ENCODE measurements at places on chromosomes 5 and 9.

GRCh38 chr5:38648703-38649291 lies 92.4 kb upstream of the LIFR start:
- no peak for DNase-seq

- DNase-seq: no peak
Measured at GRCh38 chr5:177605078-177605477, 5.1 kb downstream of the B4GALT7 start.

- no peak for DNase-seq
Measured at GRCh38 chr9:20650750-20651299, 28.5 kb upstream of the MLLT3 start.

DNA sequence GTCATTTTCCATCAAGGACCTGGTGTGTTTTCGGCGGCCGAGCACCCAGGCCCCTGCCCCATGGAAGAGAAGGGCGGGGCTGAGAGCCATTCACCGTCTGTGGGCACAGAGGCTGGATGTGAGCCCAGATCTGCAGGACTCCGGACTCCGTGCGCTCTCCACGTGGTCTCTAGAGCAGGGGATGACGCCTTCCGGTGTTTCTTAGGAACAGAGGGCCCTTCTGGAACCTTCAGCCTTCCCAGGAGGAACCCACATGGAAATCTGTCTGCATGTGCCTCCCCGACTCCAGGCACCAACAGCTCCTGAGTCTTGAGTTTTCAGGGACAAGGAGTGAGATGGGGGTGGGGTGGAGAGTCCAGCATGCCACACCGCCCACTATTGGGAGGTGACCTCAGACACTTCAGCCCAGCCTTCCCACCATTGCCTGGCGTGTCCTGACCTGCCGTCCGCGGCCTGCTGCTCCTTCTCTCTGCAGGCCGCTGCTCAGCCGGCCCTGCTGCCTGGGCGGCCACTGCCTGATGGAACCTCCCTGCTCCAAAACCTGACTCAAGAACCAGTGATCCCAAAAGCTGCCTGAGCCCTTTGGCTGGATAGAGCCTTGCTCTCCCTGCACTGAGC lies 2.4 kb upstream of the RXRA start:
- DNase-seq: no peak

DNA sequence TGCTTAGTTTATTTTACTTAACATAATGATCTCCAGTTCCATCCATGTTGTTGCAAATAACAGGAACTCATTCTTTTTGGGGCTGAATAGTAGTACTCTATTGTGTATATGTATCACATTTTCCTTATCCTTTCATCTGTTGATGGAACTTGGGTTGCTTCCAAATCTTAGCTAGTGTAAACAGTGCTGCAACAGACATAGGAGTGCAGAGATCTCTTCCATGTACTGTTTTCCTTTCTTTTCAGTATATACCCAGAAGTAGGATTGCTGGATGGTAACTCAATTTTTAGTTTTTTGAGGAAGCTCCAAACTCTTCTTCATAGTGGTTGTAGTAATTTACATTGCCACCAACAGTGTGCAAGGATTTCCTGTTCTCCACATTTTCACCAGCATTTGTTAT lies 138.8 kb upstream of the POC5 start:
- no peak for DNase-seq

DNA sequence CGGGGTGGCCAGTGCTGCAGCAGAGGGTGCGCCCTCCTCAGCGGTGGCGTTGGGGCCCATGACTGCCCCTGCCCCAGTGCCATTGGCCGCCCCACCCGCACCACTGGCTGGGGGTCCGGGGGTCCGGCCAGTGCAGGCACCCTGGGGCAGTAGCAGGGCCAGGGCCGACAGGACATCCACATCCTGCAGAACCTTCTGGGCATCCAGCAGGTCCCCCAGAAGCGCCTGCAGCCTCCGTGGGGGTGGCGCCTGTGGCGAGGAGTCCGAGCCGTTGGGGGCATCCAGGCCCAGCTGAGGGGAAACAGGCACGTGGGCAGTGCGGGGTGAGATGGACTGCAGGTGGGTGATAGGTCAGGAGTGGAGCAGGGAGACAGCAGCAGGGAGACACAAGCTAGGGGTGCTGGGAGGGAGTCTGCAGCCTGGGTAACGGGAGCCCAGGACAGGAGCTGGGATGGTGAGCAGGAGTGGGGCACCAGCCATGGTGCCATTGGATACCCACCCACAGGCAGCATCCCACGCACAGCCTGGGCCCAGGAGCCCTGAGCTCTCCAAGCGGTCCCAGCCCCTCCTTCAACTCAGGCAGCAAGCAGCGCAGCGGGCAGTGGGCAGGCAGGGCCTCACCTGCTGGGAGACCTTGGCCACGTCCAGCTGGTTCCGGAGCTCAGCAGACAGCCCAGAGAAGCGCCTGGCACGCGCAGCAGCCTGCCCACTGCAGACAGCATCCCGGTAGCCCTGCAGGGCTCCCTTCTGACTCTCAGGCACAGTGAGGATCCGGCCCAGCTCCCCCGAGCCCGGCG lies 7.1 kb downstream of the ABCA2 start:
- DNase-seq: no peak

GRCh38 chr5:81046041-81046440 lies 85.9 kb downstream of the RASGRF2 start:
- DNase-seq: no peak

DNA sequence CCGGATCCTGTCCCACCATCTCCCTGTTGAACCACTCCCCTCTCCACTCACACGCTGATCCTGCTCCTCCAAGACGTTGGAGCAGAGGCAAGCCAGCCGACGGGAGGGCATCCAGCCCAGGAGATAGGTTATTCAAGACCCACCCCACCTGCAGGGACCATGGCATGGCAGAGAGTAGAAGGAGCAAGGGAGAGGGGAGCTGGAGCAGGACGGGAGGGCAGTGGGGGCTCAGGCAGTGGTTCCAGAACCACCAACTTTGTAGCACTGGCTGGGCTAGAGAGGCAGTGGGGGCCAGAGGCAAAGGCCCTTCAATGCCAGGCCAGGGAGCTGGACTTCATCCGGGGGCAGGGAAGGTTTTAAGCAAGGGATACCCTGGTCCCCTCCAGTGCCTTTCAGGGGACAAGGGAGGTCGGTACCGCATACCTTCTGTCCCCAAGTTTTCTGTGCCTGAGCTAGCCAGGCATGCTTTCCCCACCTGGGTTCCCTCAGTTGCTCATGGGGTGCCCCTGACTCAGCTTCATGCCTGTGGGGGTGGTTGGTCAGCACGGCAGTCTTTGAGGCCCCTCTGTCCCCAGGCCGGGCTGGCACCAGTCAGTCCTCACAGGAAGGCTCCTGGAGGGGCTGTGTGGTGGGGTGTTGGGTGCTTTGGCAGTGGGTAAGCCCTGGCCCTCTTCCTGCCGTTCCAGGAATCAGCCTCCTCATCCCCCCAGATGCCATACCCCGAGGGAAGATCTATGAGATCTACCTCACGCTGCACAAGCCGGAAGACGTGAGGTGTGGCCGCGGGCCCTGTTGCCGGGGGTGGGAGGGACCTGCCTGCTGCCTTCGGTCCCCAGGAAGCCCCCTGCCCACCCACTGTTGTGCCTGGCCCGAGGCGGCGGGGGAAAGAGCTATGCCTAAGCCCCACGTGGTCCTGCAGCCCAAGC lies 22.4 kb downstream of the HK3 start:
- DNase-seq: no peak

DNA sequence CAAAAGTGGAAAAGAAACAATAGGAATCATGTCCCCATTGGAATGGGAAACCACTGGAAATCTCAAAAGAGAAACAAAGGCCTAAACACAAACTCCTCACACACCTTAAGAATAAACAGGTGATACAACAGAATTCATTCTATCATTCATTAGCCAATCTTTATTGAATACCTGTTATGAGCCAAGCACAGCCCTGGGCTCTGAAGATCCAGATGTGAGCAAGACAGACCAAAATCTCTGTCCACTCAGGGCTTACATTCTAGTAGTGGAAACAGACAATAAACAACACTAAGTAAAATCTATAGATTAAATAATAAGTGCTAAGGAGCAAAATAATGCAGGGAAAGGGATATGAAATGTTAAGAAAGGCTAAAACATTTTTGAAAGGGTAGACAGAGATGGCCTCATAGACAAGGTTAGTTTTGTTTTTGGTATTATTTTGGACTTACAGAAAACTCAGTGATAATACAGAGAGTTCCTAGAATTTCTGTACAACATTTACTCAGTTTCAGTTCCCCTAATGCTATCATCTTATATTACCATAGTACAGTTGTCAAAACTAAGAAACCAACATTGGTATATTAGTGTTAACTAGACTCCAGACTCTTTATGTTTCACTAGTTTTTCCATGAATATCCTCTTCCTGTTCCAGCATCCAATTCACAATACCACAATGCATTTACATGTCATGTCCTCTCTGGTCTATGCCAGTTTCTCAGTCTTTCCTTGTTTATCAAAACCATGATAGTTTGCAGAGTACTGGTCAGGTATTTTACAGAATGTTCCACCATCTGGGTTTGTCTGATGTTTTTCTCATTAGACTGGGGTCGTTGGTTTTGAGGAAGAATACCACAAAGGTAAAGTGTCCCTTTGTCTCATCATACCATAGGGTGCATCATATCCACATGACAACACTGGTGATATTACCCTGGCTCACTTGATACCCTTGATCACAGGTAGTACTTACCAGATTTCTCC lies 103.7 kb downstream of the SIL1 start:
- DNase-seq: no peak

DNA sequence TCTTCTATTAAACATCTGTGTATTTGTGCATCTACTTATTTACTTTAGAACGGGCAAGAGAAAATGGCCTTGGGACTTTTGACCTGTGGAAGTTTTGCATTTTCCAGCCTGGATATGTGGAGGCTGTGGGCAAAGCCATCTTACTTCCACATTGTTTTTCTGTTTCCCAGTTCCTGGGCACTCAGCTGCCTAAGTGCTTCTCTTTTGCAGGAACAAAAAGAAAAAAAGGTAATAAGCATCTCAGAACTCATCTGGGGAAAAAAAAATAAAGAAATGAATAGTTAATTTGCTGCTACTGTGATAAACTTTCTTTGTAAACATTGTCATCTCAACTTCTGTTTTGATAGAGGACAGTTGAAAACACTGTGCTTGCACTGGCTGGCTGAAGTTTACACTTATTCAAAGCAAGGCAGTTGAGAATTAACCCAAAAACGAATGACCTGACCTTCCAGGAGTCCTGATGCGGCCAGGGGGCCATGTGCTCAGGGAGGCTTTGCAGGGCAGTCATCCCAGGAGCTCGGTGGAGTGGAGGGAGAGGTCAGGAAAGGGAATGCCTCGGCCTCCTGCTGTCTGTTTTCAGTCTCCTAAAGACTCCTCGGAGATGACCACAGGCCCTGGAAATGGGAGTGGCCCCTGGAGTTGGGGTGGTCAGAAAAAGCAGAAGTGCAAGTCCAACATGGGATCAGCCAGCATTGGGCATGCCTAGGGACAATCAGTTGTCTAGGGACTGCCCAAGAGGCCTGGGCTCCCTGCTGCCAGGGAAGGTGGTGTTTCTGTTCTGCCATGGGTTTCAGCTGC lies 75.5 kb downstream of the RAI14 start:
- no peak for DNase-seq

DNA sequence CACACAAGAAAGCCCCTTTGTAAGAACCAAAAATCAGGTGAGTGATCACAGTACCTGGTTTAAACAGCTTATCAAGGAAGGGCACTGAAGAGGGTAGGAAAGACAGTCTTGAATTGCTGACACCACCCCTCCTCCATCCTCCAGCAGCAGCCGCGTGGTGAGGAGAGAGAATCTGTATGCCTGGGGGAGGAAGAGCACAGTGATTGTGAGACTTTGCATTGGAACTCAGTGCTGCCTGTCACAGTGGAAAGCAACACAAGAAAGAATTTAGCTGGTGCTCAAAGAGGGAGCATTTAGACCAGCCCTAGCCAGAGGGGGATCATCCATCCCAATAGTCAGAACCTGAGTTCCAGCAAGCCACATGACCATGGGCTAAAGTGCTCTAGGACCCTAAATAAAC lies 11.6 kb upstream of the STX17 start:
- DNase-seq: no peak

- no peak for DNase-seq
Measured at GRCh38 chr9:12874395-12874794, 99.6 kb downstream of the LURAP1L start.

DNA sequence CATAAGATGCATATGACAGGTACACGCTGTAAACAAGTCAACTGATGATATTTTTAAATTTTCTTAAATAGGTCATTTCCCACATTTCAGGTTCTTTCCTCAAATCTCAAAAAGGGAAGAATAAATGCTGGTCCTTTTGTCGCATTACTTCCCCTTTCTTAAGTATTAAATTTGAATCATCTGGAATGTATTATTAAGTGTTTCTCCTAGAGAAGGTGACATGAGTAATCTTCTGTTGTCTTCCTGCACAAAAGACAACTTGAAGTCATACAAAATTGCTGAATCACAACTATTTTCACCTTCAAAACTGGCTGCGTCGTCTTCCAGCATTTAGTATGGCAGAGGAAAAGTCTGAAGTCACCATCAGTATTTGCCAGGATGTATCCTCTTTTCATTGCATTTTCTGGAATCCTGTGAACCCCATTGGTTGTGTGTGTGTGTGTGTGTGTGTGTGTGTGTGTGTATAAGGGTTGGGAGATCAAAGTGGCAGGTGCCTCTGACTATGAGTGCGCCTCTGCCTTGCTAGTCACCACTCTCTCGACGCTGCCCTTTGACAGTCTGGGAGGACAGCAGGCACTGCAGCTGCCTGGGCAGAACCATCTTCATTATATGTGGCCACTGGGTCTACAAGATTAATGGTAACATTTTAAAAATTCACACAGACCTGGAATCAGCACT lies 86.9 kb downstream of the MVB12B start:
- no peak for DNase-seq

GRCh38 chr5:77718934-77719610 lies 57.1 kb downstream of the TBCA start:
- DNase-seq: no peak

GRCh38 chr5:178388386-178389025 lies 155.9 kb upstream of the PHYKPL start:
- no peak for DNase-seq

- DNase-seq: no peak
Measured at GRCh38 chr9:89412541-89412940, 85.4 kb downstream of the SEMA4D start.

- no peak for DNase-seq
Measured at GRCh38 chr5:172493461-172493860, 39.1 kb upstream of the SH3PXD2B start.

DNA sequence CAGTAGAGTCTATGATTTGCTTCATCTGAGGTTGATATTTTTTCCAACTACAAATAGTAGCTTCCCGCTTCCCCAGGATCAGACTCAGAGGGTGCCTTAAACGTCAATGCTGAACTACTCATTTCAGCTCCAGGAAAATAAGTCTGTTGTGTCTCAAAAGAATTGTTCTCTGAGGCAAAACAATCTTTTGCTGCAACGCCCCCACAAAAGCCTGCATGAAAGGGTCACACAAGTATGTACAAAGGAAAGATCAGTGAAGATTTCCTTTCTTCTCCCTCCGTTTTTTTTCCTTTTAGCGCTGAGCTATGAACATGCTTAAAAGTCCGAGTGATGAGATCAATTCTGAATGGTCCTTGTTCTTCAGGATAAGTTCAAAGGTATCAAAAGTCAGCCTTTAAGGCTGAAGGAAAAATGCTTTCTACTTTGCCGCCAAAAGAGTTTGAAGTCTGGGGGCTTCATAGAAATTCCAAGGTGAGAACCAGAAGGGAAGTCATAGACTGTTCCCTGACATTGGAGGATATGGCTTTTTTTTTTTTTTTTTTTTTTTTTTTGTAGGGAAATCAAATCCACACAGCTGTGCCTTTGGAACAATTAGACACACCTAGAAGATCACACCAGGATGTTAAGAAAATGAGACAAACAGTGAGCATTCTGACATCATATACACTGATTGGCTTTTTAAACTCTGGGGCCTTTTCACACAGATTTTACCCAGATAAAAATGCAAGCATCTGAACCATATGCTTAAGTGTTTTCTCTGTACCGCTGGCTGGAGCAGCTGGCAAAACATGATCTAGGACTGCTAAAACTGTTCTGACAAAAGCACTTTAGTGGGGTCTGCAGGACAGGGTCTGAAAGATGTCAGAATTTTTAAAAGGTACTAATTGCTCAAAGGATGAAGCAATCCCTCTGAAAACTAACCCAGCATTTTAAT lies 329.3 kb downstream of the ENC1 start:
- no peak for DNase-seq

Measured in activated CD8-positive, alpha-beta memory T cell treated with anti-CD3 and anti-CD28 coated beads for 1 hour (primary cell).